ENCODE measurements at places on chromosomes 7 and 10.

- no peaks in the 10 kb centered on the region for H3K4me1 ChIP-seq
- H3K4me3 ChIP-seq, result peak overlapping the region; percentile 63
- no peaks in the 10 kb centered on the region for H3K36me3 ChIP-seq
- H3K27me3 ChIP-seq, result no peaks in the 10 kb centered on the region
- H3K27ac ChIP-seq, result peak overlapping the region; percentile 76
Measured at GRCh38 chr10:50992356-50992901, 81.9 kb upstream of the PRKG1 start.

DNA sequence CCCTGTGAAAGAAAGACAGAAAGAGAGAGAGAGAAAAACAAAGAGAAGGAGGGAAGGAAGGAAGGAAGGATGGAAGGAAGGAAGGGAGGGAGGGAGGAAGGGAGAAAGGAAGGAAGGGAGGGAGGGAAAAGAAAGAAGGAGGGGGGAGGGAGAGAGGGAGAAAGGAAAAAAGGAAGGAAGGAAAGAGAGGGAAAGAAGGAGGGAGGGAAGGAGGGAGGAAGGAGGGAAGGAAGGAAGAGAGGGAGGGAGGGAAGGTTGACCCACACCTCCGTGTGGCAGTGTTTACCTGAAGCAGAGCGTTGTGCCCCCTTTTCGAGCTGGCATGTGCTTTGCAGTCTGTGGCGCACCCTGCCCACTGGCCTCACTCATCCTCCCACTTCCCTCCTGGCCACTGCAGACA lies 12.3 kb upstream of the MPP7 start:
- no peak overlapping the region for H3K4me3 ChIP-seq
- no peak overlapping the region for H3K27ac ChIP-seq
- no peak for DNase-seq
- H3K4me1 ChIP-seq, result no peaks in the 10 kb centered on the region

GRCh38 chr7:106947244-106947728 lies 82.2 kb downstream of the PIK3CG start:
- no peaks in the 10 kb centered on the region for H3K4me1 ChIP-seq
- H3K27me3 ChIP-seq, result no peaks in the 10 kb centered on the region
- no peak overlapping the region for H3K27ac ChIP-seq
- H3K36me3 ChIP-seq, result no peaks in the 10 kb centered on the region
- no peak overlapping the region for H3K4me3 ChIP-seq

- peak overlapping the region; percentile 81 for H3K27ac ChIP-seq
- H3K36me3 ChIP-seq, result peaks cover 4% of the 10 kb centered on the region
- H3K4me3 ChIP-seq, result no peak overlapping the region
- no peaks in the 10 kb centered on the region for H3K4me1 ChIP-seq
Measured at GRCh38 chr10:80517416-80518142, 20.1 kb upstream of the SH2D4B start.

GRCh38 chr10:85619832-85620231 lies 746.8 kb downstream of the GRID1 start:
- H3K4me3 ChIP-seq, result no peak overlapping the region
- no peaks in the 10 kb centered on the region for H3K27me3 ChIP-seq
- H3K36me3 ChIP-seq, result no peaks in the 10 kb centered on the region
- DNase-seq, result no peak

DNA sequence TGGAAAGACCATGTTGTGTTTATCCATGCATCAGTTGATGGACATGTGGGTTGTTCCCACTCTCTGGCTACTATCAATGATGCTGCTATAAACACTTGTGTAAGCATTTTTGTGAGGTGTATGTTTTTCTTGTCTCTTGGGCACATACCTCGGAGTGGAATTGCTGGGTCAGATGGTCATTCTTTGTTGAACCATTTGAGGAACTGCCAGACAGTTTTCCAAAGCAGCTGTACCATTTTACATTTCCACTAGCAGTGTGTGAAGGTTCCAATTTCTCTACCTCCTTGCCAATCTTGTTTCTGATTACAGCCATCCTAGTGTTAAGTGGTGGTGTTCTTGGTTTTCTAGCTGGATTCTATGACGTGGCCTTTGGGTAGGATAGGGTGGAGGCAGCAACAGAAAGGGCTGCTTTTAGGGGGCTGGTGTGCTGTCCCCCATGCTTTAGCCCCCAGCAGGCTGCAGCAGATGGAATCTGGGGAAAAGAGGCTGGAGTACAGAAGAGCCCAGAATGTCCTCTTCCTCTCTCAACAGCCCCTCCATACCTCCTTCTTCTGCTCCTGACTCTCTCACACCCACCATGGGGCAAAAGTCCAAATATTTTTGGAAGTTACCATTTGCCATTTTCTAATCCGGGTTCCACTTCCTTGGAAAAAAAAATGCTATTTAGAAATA lies 352.7 kb downstream of the FRMD4A start:
- H3K4me3 ChIP-seq, result no peak overlapping the region
- no peaks in the 10 kb centered on the region for H3K4me1 ChIP-seq
- H3K27me3 ChIP-seq, result no peaks in the 10 kb centered on the region
- H3K36me3 ChIP-seq, result no peaks in the 10 kb centered on the region
- no peak overlapping the region for H3K27ac ChIP-seq

DNA sequence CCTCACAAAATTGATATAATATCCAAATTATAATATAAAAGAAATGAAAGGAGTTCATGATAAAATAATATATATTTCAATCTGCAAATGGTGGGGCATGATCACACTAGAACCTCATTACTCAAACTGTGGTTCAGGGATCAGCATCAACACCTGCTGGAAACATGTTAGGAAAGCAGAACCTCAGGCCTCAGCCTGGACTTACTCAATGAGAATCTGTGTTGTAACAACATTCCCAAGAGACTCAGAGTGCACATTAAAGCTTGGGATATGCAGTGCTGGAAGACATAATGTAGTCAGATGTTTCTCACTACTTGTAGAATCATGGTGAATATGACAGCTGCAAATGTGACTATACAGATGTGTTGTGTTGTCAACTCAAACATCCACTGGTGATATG lies 81.7 kb upstream of the ITPRID1 start:
- H3K27me3 ChIP-seq, result no peaks in the 10 kb centered on the region
- no peak for DNase-seq
- H3K4me1 ChIP-seq, result no peaks in the 10 kb centered on the region
- H3K4me3 ChIP-seq, result no peak overlapping the region
- no peaks in the 10 kb centered on the region for H3K36me3 ChIP-seq
- no peak overlapping the region for H3K27ac ChIP-seq

- no peaks in the 10 kb centered on the region for H3K27me3 ChIP-seq
- H3K36me3 ChIP-seq, result no peaks in the 10 kb centered on the region
- H3K27ac ChIP-seq, result no peak overlapping the region
Measured at GRCh38 chr7:41487229-41487940, 215.5 kb downstream of the INHBA start.

DNA sequence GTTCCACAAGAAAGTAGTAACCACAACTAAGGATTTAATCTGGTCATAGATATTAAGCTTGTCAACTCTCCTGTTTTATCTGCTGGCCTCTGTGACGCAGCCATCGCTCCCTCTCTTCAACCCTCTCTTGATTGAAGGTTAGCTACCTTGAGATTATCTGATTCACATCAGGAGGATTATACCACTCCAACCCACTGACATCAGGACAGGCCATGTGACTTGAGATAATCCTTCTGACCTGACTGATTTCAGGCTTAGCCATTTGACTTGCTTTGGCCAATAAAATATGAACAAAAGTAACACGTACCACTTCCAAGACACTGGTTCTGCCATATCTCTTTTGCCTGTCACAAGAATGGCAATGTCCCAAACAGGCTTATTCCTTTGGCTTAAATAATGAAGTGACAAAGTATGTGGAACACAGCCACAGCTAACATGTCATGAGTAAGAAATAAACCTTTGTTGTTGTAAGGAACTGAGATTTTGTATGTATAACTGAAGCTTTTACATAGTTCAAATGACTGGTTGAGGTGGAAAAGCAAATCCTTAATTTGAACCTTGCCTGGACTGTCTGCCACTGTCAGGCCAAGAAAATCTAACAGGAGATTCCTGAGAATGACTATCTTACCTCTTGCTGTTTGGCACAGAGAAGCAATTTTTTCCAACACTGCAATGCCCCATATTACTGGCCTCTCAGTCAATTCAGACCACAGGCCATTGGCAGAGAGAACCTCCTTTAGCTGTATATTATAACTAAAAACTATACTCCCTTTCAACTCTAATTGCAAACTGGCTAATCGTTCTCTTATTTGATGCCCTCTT lies 13.9 kb downstream of the ZNF438 start:
- no peak overlapping the region for H3K4me3 ChIP-seq
- no peaks in the 10 kb centered on the region for H3K27me3 ChIP-seq
- no peak overlapping the region for H3K27ac ChIP-seq

DNA sequence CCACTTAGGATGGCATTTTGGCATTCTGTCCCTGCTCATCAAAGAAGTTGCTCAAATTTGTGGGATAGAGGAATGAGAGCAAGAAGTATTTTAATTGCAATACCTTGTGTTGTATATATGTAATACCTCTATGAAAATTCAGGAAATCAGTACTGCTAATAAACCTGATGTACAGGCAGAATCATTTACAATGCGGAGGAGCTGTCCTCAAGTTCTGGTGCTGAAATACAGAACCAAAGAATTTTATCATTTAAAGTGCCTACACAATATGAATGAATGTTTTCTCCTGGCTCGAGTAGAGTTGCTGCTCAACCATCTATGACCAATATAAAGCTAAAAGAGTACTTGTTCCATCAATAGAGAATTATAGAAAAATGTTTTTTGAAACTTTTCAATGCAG lies 305.8 kb downstream of the PLXNA4 start:
- no peaks in the 10 kb centered on the region for H3K4me1 ChIP-seq
- no peaks in the 10 kb centered on the region for H3K27me3 ChIP-seq
- no peaks in the 10 kb centered on the region for H3K36me3 ChIP-seq
- no peak overlapping the region for H3K27ac ChIP-seq
- DNase-seq, result no peak
- no peak overlapping the region for H3K4me3 ChIP-seq

GRCh38 chr7:150988230-150989226 lies 2.3 kb upstream of the NOS3 start:
- DNase-seq, result no peak
- no peaks in the 10 kb centered on the region for H3K36me3 ChIP-seq
- no peak overlapping the region for H3K4me3 ChIP-seq
- H3K27me3 ChIP-seq, result peaks cover 16% of the 10 kb centered on the region

DNA sequence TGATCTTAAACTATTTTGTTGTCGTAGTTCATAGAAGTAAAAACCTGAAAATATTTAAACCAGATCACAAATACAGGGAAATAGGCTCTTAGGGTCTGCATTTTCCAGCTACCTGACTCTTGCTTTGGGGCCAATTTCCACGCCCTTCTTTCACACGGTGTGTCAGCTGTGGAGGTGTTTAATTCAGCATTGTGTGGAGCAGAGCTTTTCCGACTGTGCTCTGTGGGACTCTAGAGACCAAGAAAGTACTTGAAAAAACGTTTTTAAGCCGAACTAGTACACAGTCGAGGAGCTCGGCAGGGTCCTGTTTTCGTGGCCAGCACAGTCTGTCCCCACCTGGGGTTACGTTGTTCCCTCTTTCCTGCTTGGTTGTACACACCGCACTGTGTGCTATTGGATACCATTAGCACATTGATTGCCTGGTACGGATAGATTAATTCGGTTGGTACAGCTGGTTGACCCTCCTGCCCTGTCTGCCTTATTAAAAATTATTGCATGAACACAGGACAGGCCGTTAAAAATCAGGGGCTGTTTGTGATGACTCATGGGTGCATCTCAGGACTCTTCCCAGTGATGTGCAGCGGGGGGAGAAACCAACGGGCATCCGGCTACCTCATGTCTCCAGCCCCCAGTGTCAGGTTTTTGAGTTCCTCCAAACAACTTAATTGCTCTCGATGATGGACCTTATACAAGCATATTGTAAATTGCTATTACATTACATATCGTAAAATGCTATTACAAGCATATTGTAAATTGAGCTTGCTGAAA lies 80.7 kb upstream of the BTBD16 start:
- DNase-seq, result no peak
- no peaks in the 10 kb centered on the region for H3K4me1 ChIP-seq

- no peak overlapping the region for H3K27ac ChIP-seq
- DNase-seq, result no peak
- no peak overlapping the region for H3K4me3 ChIP-seq
Measured at GRCh38 chr10:52662256-52662655, 110.3 kb downstream of the MBL2 start.

GRCh38 chr7:88358526-88358838 lies 51.8 kb upstream of the STEAP4 start:
- no peak overlapping the region for H3K27ac ChIP-seq

DNA sequence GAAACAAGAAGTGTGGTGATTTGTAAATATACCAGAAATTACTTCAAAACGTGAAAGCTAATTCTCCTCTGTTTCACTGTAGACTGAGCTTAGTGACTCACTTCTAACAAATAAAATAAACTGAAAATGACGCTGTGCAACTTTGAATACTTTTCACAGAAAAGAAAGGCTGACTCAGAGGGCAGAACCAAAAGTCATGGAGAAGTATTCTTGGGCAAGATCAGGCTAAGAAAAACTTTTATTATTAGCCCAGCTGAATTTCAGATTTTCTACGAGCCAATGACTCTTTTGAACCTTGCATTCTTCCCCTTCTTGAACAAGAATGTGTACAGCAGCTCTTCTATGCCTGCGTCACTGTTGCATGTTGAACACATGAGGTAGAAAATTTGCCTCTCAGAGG lies 527.3 kb upstream of the GHITM start:
- H3K4me3 ChIP-seq, result no peak overlapping the region
- H3K36me3 ChIP-seq, result no peaks in the 10 kb centered on the region
- H3K4me1 ChIP-seq, result no peaks in the 10 kb centered on the region
- H3K27me3 ChIP-seq, result no peaks in the 10 kb centered on the region
- no peak overlapping the region for H3K27ac ChIP-seq

- H3K27ac ChIP-seq, result no peak overlapping the region
- H3K27me3 ChIP-seq, result no peaks in the 10 kb centered on the region
- no peaks in the 10 kb centered on the region for H3K36me3 ChIP-seq
- no peak overlapping the region for H3K4me3 ChIP-seq
Measured at GRCh38 chr10:69359148-69359547, 57.6 kb downstream of the TACR2 start.

GRCh38 chr10:69287181-69287580 lies 8.9 kb downstream of the HK1 start:
- H3K27ac ChIP-seq, result no peak overlapping the region
- H3K36me3 ChIP-seq, result no peaks in the 10 kb centered on the region
- no peak for DNase-seq
- no peaks in the 10 kb centered on the region for H3K27me3 ChIP-seq
- H3K4me1 ChIP-seq, result no peaks in the 10 kb centered on the region

DNA sequence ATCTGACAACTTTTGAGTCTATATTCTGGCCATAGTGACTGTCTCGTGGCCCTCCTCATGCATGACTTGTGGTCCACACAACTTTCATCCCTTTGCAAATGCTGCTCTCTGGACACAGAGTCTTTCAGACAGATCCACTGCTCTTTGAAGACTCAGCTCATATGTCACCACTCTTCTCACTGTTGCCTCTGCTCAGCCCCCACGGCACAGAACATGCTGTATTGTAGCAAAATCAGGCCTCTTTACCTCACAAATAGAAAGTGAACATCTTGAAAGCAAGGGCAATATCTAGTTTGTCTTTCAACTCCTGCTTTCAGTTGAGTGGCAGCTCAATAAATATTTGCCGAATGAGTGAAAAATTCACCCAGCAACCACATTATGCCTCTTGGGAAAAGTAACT lies 443.5 kb downstream of the NRG3 start:
- no peaks in the 10 kb centered on the region for H3K4me1 ChIP-seq
- H3K36me3 ChIP-seq, result no peaks in the 10 kb centered on the region
- H3K27ac ChIP-seq, result no peak overlapping the region
- no peak overlapping the region for H3K4me3 ChIP-seq
- H3K27me3 ChIP-seq, result no peaks in the 10 kb centered on the region
